Heart right ventricle (tissue), 16 donors: ENCODE measurements at places on chromosomes 4 and X. TPM values are rescaled to one million over a fixed set of nuclear protein-coding genes. Genes with fewer than 3 reads are reported as not detected.

Gene ETDB
- total RNA-seq: not detected

Gene TEX11
- not detected for total RNA-seq

Gene GAGE12J
- total RNA-seq: not detected

Gene VSIG4
- total RNA-seq: 2.9 TPM

Gene MBNL3
- total RNA-seq: 5.0 TPM

Gene GIMD1
- total RNA-seq: not detected
